ENCODE measurements at places on chromosomes 16 and 17.

- no peak for DNase-seq
These were observed 21.9 kb downstream of the STH start for GRCh38 chr17:46020998-46021397.

- DNase-seq = no peak
These were observed 7.4 kb upstream of the LGALS9 start for GRCh38 chr17:27623614-27624013.

DNA sequence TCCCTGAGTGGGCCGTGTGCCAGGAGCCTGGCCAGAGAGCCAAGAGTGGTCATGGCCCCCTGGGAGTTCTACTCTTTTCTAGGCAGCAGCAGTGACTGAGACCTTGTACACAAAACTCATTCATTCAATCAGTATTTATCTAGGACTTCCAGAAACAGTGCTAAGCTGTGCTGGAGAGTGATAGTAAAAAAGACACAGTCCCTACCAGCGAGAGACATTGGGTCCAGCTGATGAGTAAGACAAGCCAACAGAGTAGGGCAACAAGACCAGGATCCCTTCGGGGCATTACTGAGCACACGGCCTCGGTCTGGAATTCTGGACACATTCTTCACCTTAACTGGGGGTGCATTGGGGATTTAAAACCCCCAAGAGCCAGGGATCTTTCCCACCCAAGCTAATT is 20.2 kb downstream of the CBX4 start:
- no peak for DNase-seq

DNA sequence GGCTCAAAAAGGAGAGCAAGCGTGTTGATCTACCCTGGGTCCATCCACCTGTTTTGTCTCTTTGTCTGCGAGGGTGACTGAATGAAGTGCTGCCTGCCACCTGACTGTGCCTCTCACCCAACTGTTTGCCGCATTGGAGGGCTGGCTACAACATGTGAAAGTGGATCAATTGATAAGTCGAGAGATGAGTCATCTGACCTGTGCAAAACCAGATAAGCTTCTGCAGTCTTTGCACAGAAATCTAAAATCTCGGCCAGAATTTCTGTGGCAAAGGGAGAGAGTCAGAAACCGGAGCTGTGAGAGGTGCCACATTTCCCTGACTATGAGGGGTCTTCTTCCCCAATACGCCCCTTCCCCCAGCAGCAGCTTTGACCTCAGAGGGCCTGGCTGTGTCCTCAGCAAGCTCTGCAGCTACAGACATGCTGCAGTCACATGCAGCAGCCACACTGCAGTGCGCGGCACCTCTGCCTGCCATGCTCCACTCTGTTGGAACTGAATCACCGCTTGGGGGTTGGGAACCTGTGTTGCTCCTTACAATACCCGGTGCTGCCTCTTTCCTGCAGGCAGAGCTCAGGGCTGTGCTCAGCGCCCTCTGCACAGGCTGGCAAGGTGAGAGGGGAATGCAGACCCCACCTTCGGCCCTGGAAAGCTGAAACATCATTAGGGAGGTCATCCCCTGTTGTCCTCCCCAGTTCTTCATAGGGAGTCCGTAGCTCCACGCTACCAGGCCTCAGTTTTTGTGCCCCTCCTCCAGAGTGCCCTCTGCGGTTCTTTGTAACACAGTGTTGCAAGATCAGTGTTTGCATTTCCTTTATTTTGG is 16.2 kb upstream of the HAS3 start:
- no peak for DNase-seq

Measured in NCI-H1048 (cell line).